SW480 (cell line): ENCODE measurements at places on chromosomes 1 and 21.

DNA sequence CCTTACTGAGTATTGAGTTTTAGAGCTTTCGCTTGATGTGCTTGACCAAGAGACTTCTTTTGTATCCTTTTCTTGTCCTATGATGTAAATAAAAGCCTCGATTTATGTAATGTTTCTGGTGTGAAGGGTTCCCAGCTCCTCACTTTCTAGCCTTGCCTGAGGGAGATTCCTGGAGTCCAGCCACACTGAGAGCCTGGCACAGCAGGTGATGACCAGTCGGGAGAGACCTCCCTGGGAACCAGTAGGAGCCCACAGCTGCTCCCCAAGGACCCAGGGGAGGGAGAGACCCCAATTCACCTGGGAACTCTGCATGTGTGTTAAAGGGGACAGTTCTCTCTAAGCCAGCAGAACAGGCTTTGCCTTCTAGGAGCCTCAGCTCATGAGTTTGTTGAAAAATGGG is 8.9 kb downstream of the C1orf115 start:
- DNase-seq, result no peak

DNA sequence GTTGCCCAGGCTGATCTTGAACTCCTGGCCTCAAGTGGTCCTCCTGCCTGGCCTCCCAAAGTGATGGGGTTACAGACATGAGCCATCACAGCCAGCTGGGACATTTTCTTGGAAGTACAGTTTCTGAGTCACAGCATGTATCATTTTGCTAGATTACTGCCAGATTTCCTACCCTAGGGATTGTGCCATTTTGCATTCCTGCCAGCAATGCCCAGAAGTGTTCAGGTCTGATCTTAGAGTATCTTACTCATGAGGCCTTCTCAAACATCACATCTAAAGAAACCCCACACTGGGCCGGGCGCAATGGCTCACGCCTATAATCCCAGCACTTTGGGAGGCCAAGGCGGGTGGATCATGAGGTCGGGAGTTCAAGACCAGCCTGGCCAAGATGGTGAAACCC is 10.2 kb downstream of the BMP8A start:
- no peak for DNase-seq

DNA sequence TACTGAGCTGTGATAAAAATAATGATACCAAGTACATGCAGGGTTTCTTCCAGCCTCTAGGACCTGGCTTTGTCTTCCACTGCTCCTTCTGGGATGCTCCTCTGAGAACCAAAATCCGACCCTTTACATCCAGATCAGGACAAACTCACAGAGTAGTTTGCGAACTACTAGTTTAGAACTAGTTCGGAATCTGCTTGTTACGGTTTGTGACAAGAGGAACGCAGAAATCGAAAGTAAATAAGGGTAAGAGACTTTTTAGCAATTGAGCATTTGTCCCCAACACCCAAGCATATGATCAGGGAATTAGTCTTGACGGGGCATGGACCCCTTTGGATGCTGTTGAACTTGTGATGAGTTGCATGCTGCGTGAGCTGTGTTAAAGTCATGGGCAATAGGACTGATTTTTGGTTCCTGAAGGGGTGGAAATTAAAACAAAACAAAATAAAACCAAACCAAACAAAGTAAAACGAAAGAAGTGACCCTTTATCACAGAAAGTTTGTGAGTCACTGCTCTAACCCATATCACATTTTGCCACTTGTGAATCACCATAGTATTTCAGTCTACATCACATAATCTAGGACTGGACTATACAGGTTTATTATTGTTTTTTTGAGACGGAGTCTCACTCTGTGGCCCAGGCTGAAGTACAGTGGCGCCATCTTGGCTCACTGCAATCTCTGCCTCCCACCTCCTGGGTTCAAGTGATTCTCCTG is 35.7 kb upstream of the ERRFI1 start:
- no peak for DNase-seq

DNA sequence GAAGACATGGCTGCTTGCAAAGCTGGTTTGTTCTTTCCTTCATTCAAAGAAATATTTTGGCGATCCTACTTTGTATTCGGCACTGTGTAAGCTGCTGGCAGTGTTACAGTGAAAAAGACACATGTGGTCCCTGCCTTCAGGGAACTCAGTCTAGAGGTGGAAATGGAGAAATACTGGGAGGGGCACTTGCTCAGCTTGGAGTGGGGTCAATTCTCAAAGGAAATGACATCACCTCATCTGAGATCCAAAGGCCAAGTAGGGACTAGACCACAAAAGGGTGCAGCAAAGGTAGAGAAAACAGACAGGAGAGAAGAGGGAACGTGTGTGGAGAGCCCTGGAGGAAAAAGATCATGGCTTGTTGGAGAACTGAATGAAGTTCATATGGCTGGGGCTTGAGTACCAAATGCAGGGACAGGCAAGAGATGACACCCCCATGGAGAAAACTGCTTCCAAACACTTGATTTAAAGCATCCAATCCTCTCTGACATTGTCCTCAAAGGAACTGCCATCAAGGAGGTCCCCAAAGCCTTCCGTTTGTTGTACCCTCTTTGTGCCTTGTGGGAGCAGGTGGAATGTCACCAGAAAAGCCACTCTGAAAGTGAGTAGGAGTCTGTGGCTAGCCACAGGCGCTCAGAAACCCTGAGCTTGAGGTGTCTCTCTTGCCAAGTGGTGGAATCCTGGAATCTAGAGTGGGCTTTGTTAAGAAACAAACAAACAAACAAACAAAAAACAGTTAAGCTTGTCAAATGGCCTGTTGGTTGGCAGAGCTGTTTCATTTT is 48.3 kb upstream of the TDRD10 start:
- DNase-seq, result peak; percentile 14

DNA sequence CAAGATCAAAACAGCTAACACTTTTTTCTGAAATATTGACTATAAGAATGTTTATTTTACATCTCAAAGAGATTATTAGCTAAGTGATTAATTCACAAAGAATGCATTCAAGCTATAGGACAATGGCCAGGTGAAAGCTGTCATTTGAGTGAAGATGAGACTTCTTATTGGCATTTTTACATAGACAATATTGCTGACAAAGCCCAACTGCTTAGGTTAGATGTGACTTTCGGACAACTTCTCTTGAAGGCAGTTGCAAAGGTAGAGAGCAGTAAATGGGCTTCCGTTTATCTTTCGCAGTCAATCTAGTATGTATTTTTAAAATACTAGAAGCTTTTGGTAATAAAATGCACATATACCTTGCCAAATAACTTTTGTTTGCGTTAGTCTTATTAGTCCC is 1041.3 kb downstream of the AMY1C start:
- DNase-seq, result no peak

DNA sequence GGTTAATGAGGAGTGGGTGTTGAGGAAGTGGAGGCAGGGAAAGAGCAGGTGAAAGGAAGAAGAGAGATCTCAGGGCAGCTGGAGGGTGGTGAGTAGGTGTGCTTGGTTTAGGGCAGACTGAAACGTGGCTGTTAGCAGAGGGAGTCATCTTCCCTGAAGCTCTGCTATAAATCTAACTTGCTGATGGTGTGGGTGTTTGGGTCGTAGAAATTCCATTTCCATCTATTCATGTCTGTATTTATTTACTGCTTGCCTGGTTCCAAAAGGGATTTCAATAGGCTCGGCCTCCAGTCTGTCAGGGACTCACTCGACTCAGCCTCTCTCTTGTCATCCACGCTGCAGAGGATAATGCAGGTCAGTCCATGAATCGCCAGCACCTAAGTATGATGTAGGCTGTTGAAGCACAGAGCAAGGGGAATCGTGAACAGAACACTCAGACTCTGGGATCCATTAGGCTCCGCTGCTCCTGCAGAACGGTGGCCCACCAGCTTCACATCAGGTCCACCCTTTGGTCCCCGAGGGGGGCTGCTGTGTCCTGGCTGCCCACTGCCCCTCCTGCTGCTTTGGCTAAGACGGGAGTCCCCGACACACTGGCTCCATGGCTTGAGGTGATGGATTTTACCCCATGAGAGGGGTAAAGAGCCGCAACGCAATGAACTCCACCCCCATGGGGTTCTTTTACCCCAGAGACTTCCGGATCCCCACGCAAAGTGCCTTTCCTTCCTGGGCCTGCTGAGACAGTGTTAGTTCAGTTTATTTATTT is 156.2 kb downstream of the RHOU start:
- DNase-seq, result no peak
